ENCODE measurements at places on chromosomes 3 and 15.

GRCh38 chr15:58232281-58233065, 94.3 kb downstream of the AQP9 start:
- DNase-seq, result no peak

DNA sequence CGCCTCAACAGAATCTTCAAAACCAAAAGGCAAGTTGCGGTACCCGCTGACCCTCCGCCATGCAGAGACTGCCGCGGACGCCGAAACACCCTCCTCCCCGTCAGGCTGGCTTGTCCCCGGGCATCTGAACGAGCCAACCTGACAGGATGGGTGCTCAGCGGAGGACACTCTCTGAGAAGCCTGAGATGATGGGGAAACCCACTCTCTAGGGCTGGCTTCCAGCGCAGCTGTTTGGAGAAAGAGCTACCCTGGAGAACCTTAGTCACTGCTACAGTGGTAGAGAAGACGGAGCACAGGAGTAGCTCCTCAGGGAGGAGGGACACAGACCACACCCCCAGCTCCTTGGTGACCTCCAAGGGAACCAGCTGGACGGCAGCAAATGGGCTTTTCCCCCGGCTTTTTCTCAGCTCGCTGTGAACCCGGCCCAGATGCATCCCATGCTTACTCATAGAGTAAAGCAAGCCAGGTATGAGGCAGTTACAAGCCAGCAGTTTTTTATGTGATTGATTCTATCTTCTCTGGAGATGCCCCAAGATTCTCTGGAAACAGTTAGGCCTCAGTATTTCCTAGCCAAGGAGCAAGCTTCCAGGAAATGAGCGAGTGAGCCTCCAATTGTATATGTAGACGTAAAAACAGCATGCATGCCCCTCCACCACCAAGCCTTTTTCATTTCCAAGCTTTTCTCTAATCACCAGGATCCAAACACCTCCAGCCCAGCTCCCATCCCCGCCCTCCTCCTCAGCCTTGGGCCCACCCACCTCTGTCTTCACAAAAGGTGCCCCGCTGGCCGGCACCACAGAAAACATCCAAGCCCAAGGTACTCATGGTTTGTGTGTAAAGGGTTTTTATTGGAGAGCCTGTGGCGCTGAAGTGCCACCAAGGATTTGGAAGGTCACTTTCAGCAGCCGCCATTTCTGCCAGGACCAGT, 38.7 kb downstream of the FAM174B start:
- DNase-seq, result no peak

GRCh38 chr15:48031466-48031865, 89.3 kb upstream of the SLC24A5 start:
- DNase-seq, result no peak

- no peak for DNase-seq
These were observed 393.5 kb upstream of the TBL1XR1 start for GRCh38 chr3:177590826-177591225.

DNA sequence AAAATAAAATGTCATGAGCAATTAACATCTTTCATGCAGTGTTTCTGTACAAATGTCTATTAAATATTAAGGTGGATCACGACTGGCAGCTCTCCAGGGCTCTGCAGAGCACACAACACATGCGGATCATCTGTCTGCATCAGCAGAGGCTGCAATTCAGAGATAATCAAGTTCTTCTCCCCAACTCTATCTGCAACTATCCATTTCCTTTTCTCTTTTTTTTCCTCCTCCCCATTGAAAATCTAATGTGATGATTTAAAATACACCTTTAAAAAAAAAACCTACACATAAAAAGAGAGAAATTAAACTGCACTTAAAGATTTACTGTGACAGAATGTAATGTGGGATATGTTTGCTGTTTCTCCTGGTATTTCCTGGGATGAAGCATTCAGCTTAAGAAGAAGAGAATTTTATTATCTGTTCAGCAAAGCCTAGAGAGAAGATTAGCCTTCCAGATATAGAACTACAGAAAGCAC, 352.6 kb upstream of the CCDC54 start:
- no peak for DNase-seq

DNA sequence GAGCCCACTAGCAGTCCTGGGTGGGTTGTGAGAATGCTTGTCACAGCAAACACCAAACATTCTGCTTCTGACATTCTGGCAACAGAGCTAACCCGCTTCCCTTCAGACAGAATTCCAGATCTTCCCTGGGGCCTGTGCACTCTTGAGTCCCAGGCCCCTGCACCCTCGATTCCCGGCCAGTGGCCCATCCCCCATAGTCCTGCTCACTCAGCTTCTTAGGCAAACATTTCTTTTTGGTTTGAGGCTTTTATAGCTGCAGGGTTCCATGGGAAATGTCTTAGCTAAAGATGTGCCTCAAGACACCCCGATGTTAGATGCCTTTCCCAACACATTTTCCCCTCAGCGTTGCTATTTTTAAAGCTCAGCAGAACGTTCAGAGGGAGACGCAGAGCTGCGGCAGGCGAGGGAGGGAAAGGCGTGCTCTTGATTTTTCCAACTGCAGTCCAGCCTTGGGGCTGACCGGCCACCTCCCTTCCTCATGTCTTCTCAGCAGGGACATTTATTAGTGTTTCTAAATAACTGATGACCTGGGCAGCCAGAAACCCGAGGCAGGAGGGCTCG, 35.2 kb downstream of the ABTB1 start:
- DNase-seq, result no peak

DNA sequence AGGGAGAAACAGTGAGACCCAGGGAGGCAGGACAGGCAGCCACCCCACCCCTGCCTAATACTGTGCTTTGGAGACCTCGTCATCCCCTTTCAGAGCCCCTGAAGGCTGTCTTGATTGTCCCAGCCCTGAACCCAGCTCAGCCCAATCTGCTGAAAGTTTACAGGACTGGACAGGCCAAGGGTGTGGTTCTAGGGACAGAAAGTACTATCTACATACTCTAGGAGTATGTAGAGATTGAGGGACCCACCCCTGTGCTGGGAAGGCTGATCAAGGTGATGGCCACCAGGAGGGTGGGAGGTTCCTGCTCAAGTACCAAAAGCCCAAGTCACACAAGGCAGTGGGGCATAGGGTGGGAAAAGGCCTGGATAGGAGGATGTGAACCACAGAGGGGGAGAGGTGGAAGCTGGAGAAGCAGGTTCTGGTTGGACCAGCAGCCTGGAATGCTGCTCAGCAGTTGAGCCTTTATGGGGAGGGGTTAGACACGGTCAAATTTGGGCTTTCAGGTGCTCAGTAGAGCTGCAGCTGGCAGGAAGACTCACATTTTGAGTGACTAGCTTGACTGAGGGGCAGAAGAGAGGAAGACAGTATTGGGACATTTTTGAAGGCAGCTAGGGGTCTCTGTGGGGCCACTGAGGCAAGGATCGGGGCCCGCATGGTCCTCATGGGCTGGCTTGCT, 6.7 kb downstream of the NBEAL2 start:
- no peak for DNase-seq

Data from hematopoietic multipotent progenitor cell treated with erythropoietin and hydrocortisone succinate and interleukin-3 and kit ligand, for 15 days (in vitro differentiated cells).